Brain pericyte (primary cell): ENCODE measurements at places on chromosomes 4 and X.

DNA sequence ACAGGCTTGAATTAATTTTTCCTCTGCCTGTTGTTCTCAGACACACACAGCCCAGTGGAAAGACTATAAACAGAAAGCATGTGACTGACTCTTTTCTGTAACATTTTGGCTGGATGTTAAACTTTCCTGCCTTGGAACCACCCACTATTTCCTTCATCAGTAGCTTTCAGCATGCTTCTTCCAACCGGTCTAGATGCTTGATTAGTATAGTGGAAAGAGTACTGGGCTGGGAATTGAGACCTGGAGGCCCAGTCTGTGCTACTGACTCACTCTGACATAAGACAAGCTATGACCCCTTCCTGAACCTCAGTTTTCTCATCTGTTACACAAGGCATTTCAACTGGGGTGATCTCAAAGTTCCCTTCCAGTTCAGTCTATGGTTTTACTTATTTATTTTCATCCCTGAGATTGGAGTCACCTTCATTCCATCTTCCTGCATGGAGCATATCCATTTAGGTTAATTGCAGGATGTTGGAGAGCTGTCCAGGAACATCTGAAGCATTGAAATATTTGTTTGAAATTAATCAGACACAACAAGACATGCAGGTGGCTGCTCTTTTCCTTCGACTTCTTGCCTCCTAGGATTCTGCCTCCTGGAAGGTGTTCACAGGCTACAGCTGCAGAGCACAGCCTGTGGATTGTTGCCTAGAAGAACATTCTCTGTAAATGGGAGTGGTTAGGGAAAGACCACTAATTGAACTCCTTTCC is 173.4 kb downstream of the RTL9 start:
- no peak for DNase-seq

DNA sequence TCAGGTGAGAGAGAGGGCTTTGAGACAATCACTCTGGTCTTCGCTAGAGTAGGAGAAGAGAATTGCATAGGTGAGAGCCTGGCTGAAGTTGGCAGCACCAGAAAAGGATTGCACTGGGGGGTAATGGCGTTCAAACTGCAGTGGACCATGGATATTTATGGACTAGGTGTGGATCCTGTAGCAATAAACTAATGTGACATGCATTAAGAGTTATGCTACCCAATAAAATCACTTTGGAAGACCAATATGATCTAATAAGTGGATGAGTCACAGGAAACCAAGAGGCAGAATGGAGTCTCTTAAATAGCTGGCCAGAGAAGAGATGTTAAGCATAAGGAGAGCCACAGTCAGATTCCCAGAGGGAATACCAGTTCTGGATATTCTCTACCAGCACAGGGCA is 259.8 kb downstream of the FBXO8 start:
- DNase-seq, result no peak

GRCh38 chr4:181745933-181746625 is 497.1 kb upstream of the TENM3 start:
- DNase-seq, result no peak

DNA sequence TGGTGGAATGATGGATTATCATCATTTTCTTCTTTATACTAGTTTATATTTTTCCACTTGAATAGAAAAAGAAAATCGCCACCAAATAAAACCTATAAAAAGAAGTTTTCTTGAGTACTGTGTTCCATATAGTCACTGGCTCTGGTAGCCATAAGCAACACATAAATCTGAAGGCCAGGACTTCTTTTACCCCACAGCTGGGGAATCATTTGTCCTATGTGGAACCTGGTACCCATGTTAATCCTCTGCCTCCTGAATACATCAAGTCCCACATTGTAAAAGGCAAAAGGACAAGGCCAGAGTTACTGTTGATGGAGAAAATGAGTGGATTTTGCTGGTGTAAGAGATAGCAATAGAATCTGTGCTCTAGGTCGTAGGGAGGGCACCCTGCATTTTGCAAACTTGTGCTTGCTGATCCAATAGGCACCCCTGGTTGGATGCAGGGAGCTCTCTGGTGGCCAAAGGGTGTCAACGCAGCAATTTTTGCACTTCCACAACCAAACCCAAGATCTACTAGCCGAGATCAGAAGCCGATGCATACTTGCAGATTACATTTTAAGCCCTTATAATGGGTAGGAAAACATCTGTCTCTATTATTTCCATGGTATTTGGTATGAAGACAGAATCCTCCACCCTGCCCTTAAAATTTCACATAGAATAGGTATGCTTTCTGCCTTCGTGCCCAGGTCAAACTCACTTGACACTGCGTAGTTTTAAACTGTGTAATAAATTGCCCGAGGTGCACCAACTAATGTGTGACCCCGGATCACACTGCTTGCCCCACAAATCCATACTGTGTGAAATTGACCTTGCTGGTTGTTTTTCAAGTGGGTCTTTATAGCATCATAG is 146.2 kb upstream of the SCML1 start:
- peak; percentile 39 for DNase-seq

DNA sequence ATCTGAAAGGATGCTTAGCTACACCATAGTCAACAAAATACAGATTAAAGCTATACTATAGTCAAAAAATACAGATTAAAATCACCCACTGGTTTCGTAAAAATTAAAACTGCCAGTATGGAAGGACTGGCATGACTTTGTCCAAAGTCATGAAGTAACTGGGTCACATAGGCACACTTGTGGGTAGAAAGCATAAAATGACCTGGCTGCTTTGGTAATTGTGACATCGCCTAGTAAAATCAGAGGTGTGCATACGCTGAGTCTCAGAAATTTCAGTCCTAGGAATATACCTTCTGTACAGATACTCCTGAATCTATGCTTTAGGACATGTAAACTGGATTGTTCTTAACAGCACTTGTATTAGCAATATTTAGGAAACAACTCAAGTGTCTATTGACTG is 28.1 kb downstream of the CLNK start:
- no peak for DNase-seq

- no peak for DNase-seq
Measured at GRCh38 chr4:48692044-48692443, 88.0 kb downstream of the FRYL start.

- no peak for DNase-seq
Measured at GRCh38 chrX:39728025-39728424, 369.7 kb downstream of the BCOR start.

DNA sequence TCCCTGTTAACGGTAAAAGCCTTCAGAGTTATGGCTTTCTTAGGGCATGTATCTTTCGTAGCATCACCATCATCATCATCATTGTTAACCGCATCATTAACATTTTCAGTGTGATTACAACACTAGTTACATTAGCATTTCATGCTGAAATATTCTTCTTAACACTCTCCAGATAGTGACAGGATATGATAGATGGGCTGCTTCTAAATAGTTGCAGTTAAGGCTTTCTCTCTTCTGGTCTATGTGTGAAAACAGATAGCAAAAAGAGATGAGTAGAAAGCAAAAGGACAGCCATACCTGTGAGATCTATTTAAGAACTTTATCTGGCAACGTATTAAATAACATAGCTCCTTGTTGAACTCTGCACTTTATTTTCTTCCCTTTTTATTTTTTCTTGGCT is 1069.8 kb downstream of the ADGRL3 start:
- DNase-seq, result no peak

DNA sequence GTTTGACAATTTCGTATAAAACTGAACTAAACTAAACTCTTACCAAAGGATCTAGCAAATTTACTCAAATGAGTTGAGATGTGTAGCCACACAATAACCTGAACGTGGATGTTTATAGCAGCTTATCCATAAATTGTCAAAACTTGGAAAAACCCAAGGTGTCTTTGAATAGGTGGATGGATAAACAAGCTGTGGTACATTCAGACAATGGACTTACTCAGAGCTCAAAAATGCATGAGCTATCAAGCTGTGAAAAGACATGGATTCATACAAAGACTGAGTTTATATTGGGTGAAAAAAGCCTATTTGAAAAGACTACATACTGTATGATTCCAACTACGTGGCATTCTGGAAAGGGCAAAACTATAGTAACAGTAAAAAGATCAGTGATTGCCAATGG is 69.5 kb downstream of the LARP1B start:
- no peak for DNase-seq

GRCh38 chrX:104935581-104935980 is 284.9 kb downstream of the TEX13A start:
- DNase-seq, result no peak

GRCh38 chrX:139094671-139095592 is 383.4 kb upstream of the FGF13 start:
- DNase-seq, result no peak

- no peak for DNase-seq
Measured at GRCh38 chr4:52848254-52848653, 13.9 kb upstream of the RASL11B start.

DNA sequence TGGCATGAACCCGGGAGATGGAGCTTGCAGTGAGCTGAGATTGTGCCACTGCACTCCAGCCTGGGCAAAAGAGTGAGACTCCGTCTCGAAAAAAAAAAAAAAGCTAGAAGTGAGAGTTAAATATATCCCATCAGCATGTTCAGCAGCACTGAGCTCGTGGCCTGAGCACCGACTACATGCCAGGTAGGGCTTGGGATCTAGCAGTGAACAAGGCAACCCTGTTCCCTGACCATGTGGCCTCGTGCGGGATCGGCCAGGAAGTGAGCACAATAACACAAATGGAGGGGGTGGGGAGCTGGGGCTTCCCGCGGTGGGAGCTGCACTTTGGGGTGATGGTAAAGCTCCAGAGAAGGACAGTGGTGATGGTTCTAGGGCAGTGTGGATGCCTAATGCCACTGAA is 193.7 kb upstream of the PSAPL1 start:
- no peak for DNase-seq

DNA sequence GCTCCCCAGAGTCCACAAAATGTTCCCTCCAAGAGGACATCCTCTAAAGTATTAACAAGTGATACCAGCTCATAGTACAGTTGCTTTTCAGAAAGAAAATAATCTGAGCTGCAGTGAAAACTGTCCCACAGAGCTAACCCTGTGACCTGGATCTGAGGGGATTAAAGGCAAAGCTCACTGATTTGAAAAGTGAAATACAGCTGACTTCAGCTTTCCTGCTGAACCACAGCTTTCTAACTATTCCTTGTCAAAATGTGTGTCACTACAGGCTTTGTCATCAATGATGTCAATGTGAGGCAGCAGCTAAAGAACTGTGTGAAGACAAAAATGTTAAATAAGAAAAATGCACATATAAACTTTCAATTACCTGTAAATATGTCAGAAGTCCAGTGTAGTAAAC is 36.9 kb downstream of the DCHS2 start:
- no peak for DNase-seq

GRCh38 chr4:111849746-111850284 is 295.4 kb upstream of the FAM241A start:
- no peak for DNase-seq

DNA sequence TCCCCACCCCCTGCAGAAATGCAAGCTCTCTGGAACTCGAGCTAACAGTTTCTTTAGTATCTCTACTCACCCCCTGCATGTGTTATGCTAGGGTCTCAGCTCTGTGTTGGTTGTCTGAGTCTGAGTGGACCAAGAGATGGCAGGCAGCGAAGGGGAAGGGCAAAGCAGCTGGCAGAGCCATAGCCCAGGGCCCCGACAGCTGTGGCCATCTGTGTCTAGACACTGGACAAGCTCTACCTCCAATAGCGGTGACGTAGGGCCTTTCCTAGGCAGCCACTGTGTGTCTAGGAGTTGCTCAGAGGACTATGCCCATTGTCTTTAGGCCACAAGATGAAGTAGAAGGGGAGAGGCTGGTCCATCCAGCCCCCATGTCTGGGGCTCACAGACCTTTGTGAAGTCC is 79.2 kb downstream of the EFNB1 start:
- DNase-seq, result no peak

GRCh38 chr4:8645753-8646124 is 53.2 kb downstream of the CPZ start:
- DNase-seq, result no peak

- DNase-seq, result no peak
Measured at GRCh38 chr4:183788308-183788905, 116.7 kb upstream of the STOX2 start.

GRCh38 chr4:6546681-6547447 is 28.1 kb upstream of the MAN2B2 start:
- DNase-seq, result no peak
